Hematopoietic multipotent progenitor cell (in vitro differentiated cells): ENCODE measurements at places on chromosomes 13 and 19. TPM values are rescaled to one million over a fixed set of nuclear protein-coding genes. Genes with fewer than 3 reads are reported as not detected.

GRCh38 chr19:22622901-22623840 is 11.0 kb upstream of the ZNF492 start:
- peak; percentile 29 for DNase-seq

GRCh38 chr19:2810141-2811091 is 9.3 kb upstream of the ZNF554 start:
- DNase-seq, result no peak

GRCh38 chr13:112450904-112451240 is 74.7 kb downstream of the SPACA7 start:
- DNase-seq, result no peak

The ANGPTL8 gene
- not detected for total RNA-seq

The NLRP4 gene
- total RNA-seq, result not detected

The SERTAD3 gene
- 19.1 TPM for total RNA-seq

DNA sequence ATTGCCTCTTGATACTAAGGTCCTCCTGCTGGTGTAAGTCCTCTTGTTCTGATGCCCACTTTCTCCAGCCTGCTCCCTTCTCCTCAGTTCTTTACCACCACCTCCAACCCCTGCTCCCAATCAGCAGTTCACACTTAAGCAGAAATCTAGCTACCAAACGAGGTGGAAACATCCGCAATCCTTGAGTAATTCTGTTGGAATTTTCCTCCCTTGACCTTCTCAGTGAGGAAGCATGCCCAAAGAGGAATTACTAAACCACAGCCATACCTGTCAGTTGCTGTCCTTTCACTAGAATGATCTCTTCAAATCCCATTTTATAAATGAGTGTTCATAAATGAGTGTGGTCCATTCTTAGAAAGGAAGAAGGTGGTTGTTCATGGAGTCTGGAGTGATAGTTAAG is 289.9 kb downstream of the DACH1 start:
- no peak for DNase-seq

DNA sequence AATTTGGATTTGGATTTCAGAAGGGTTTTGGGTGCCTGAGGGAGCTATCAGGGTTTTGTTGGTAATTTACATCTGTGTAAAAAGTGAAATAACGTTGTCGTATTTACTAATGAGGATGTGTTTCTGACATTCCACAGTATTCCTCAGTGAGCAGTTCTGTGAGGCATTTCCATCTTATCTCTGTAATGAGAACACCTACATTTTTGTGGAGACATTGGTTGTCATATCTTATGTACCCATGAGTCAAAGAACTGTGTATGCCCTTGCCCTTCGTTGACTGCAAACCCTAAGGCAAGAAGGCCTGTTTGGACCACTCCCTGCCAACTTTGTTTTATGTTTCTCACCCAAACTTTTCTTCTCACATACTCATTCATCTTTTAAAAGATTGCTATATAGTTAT is 14.2 kb upstream of the IL17D start:
- DNase-seq, result no peak

GRCh38 chr19:44816301-44816700 is 7.4 kb downstream of the BCAM start:
- no peak for DNase-seq
